ENCODE measurements at places on chromosomes 3 and 15. TPM values are rescaled to one million over a fixed set of nuclear protein-coding genes. Genes with fewer than 3 reads are reported as not detected.

Gene FBXO40
- total RNA-seq = not detected

Gene TTC21A
- 0.59 TPM for total RNA-seq

Gene EXD1
- not detected for total RNA-seq

Gene GOLGA6A
- not detected for total RNA-seq

Gene IGDCC3
- under 0.01 TPM for total RNA-seq

Gene SCG5
- 16.3 TPM for total RNA-seq

Gene KCNH8
- not detected for total RNA-seq

Gene ARL14
- total RNA-seq = not detected

Gene EIF2B5
- total RNA-seq = 28.9 TPM

Gene GOLGA6C
- total RNA-seq = not detected

Gene CDC25A
- total RNA-seq = 16.5 TPM

Gene CYP11A1
- total RNA-seq = 0.84 TPM

Gene TMIE
- total RNA-seq = not detected

Gene CCR9
- total RNA-seq = not detected

Gene SLC28A1
- total RNA-seq = not detected

Gene CHRNA5
- total RNA-seq = 1.0 TPM

Gene FSD2
- not detected for total RNA-seq

Gene UROC1
- total RNA-seq = not detected

Gene CCRL2
- total RNA-seq = not detected

Gene SI
- total RNA-seq = not detected

Gene GOLGA6D
- total RNA-seq = not detected

Gene SPATA12
- under 0.01 TPM for total RNA-seq

Gene RETNLB
- total RNA-seq = not detected

Gene SHF
- total RNA-seq = 1.3 TPM

Gene GOLGA8T
- total RNA-seq = not detected

Gene CIP2A
- 20.5 TPM for total RNA-seq

Gene TM6SF1
- 4.2 TPM for total RNA-seq

All from bronchus fibroblast of lung (primary cell).